ENCODE measurements at places on chromosomes 7 and 10.

- no peak for DNase-seq
Measured at GRCh38 chr7:47661051-47661714, 79.3 kb upstream of the TNS3 start.

- no peak for DNase-seq
Measured at GRCh38 chr7:1590476-1590875, 20.6 kb upstream of the PSMG3 start.

- DNase-seq = no peak
Measured at GRCh38 chr10:1141261-1141660, 85.1 kb downstream of the WDR37 start.

DNA sequence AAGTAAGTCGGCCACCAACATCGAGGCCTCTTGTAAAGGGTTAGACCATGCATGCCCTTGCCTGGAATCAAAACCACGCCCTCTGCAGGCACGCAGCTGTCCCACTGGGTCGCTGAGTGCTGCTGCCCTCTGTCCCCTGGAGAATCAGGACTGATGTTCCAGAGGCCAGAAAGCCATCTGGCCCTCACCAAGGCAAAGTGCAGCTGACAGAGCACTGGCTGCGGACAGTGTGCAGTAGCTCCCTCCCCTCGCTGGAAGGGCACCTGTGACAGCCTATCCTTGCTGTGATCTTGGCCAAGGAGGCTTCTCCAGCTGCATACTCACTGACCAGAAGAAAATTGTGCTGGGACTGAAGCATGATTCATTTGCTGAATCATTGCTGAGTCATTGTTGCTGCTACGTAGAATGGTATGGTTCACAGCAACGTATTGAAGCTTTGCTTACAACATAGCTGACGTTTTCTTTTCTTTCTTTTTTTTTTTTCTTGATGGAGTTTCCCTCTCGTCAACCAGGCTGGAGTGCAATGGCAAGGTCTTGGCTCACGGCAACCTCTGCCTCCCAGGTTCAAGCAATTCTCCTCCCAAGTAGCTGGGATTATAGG is 30.4 kb downstream of the DDC start:
- peak; percentile 98 for DNase-seq

DNA sequence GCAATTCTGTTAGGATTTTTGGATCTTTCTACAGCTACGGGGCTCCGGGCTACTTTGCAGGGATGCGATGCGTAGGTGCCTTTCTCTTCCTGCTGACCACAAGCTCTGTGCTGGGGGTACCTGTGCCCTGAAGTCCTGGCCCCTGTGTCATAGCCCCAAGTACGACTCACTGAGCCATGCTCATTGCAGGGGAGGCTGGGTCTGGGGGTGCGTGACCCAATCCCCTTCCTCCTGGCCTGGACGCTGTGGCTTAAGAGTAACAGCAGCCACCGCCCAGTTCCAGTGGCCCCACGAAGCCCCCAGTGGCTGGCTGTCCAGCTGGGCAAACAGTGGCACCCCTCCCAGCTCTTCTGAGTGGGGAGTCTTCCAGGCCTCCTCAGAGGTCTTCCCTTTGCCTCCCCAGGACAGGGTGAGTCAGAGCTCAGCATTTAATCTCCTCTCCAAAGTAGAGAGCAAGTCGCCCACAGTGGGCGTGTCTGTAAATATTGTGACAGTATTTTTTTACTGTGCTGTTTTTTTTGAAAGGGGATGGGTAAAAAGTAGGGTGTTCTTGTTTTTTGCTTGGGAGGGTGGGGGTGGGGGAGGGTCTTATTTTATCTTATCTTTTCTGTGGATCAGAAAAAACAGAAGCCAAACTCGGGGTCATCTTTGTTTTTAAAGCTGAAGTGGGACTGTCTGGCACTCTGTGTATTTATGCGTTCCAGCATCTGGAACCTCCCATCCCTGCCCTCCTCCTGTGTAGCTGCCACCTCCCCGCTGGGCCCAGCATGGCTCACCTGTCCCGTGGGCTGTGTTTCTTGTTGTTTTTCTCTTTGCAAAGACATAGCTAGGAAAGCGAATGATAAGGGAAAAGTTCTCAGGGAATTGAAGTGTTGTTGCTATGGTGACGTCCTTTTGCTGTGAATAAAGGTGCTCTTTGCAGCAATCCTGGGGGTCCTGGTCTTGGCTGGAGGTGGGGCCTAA is 8.2 kb downstream of the LFNG start:
- peak; percentile 70 for DNase-seq

DNA sequence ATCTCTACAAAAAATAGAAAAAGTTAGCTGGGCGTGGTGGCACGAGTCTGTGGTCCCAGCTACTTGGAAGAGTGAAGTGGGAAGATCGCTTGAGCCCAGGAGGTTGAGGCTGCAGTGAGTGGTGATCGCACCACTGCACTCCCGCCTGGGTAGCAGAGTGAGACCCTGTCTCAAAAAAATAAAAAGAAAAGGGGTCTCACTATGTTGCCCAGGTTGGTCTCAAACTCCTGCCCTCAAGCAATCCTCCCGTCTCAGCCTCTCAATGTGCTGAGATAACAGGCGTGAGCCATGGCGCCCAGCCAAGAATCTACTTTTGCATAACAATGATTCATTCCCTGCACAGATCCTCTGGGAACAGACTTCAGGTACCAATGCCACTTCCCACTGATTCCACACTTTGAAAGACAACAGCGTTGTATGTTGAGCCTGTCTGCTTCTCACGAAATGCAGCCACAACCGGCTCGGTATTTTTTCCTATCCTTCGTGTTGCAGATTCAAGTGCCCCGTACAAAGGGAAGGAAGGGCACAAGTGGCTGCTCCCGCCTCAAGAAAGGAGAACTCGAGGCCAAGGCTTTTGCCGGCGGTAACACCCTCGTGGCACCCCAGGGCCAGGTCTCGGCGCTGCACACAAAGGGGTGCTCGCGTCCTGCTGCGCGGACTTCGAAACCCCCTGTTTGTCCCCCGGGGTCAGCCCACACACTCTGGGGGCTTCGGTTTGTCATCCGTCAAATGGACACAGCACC is 745 bp downstream of the DAGLB start:
- DNase-seq = peak; percentile 93

DNA sequence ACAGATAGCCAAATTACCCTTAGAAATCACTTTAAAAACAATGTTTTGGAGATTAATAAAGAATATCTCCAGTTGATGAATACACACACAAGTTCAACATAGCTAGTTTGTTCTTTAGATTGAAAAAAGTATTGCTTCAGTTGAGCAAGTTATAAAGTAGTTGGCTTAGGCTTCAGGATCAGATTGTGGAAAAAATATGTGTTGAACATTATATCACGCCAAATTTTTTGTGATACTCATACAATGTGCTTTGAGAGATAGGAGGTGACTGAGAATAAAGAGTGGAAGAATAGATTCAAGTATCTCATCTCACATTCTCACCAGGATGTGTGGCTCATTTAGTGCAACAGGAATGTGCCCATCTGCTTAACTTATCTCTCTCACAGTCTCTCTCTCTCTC is 553.3 kb downstream of the HTR7 start:
- no peak for DNase-seq

DNA sequence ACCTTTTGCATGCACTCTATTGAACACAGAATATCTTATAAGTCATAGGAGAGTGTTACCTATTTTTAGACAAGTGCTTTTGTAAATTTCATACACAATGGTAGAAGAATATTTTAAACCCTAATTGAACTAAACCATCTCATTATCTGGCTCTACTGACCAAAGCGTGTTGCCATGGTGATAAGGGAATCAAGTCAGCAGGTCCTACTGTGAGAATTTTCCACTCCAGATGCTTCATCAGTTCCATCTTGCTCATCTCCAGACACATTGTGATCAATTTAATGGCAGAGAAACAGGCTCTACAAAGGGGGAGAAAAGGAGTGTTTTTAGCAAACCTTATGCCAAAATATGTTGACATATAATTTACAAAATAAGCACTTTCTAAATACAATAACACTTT is 621.9 kb upstream of the GHITM start:
- no peak for DNase-seq

GRCh38 chr7:47304727-47305719 is 276.9 kb downstream of the TNS3 start:
- DNase-seq = no peak

Measured in kidney tubule cell (primary cell).